ENCODE measurements at places on chromosomes 1 and 21.

DNA sequence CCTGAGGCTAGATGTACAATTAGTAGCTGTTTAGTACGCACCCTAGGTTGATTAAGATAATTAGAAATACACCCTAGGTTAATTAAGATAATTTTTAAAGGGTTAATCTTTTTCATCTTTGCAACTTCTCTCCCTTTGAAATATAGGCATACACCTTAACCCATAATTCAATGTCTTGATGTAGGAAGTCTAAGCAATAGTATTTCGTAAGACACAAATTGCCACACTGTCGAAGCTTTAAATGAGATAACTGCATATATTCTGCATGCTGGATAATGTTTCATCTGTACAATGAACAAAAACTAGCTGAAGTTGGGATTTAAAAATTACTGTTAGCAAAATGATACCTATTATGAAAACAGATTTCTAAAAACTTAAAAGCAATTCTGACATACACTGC lies 122.9 kb downstream of the EVI5 start:
- no peak for DNase-seq

GRCh38 chr1:20291645-20292084 lies 990 bp downstream of the VWA5B1 start:
- no peak for DNase-seq

- no peak for DNase-seq
Measured at GRCh38 chr21:41763398-41763931, 3.4 kb downstream of the RIPK4 start.

- no peak for DNase-seq
Measured at GRCh38 chr1:77539519-77540142, 142.8 kb downstream of the ZZZ3 start.

GRCh38 chr1:242870966-242871365 lies 346.5 kb upstream of the PLD5 start:
- no peak for DNase-seq

GRCh38 chr1:9149837-9150581 lies 21.1 kb upstream of the GPR157 start:
- DNase-seq: no peak

DNA sequence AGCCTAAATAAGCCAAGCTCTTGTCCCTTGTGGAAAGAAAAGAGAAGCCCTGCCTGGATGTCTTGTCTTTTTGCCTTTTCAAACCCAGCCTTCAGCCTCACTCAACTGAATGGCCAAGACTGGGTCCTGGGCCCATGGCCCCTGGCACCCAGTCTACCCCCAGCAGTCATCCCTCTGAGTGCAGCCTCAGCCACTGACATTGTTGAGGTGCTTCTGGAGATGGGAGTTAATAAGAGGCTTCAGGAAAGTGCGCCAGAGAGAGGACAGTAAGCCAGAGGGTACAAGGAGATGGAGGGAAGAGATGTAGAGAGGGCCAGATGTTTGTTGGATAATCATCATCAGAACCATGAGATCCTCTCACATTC lies 6.8 kb downstream of the FNDC5 start:
- no peak for DNase-seq

GRCh38 chr1:201275253-201275666 lies 8.0 kb upstream of the PKP1 start:
- no peak for DNase-seq

GRCh38 chr1:186983327-186983726 lies 154.6 kb downstream of the PLA2G4A start:
- DNase-seq: no peak

- no peak for DNase-seq
Measured at GRCh38 chr1:13494025-13494424, 19.8 kb downstream of the LRRC38 start.

- no peak for DNase-seq
Measured at GRCh38 chr1:220685879-220686278, 4.3 kb upstream of the C1orf115 start.

GRCh38 chr1:81809808-81810207 lies 9.1 kb downstream of the ADGRL2 start:
- DNase-seq: no peak

GRCh38 chr1:172154551-172154950 lies 265.9 kb upstream of the C1orf105 start:
- no peak for DNase-seq

- DNase-seq: no peak
Measured at GRCh38 chr1:173467426-173467825, 9.7 kb upstream of the PRDX6 start.
